Mesothelial cell of epicardium (in vitro differentiated cells): ENCODE measurements at places on chromosomes 5 and 9.

DNA sequence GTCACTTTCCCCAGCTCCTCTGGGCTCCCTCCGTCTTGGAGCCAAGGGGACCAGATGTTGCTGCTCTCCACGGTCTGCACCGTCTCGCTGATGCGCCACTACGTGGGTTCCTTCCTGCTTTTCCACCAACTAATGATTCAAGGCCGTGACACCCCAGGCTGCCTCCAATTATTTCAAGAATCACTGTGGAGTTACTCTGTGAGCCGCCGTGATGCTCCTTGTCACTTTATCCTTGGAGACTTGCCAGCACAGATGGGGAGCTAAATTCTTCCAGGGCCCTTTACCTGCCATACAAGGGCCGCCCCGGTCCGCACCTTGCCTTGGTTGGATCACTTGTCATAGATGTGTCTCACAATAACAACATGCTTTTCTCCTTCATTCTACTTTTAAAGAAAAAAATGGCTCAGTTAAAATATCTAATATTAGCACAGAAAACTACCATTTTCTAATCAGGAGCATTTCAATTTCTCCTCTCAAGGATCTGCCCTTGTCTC is 202.0 kb downstream of the FSTL4 start:
- DNase-seq = peak; percentile 34

GRCh38 chr5:141100243-141100805 is at the start of gene PCDHB3:
TSS of gene PCDHB3 (plus strand) at chr5:141100473. CDS start at chr5:141100650, 177 bp downstream.
- DNase-seq = no peak

DNA sequence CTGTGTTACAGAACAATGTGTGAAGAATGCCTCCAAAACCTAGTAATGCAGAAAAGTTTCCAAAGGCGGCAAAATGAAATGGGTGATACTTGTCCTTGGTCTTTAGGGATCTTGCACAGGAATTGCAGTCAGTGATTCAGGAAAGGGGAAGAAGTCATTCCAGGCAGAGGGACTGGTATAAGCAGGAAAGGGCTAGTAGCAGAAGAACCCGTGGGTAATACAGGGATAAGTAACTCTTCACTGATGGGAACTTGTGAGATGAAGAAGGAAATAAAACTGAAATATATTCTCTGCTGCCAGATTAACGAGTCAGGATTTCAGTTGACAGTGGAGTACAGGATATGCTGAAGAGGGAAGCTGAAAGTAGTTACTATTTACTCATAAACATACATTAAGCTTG is 1.2 kb downstream of the SRFBP1 start:
- no peak for DNase-seq

DNA sequence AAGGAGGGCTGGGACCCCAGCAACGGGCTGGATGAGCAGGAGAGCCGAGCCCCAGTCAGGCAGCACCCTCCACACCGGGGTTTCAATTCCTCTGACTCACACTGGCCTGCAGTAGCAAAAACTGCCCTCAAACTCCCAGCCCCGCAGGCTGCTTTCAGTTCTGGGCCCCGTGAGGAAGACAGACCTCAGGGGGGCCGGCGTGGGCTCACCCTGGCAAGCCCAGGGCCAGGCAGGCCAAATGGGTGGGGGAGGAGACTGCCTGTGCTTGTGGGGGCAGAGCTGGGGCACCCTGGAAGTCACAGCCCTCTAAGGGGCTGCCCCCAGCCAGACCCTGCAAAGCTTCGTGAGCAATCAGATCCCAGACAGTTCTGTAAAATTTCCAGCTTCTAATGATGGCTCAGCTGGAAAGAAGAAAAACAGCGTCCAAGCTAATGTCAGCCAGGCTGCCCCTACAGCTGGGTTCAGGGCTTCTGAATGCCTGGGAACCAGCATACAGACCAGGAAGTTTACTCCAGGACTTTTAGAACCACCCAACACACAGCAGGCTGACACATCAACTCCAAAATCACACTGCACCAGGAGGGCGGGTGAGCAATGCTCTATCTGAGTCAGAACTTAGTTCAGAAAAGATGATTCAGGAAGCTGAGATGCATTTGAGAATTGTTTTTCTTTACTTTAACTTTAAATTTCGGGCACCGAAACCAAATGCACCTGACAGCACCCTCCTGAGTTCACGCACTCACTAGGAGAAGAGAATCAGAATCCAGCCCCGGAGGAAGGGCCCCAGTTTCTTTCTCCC is 34.7 kb downstream of the LPCAT1 start:
- no peak for DNase-seq

GRCh38 chr9:99137891-99138290 is 33.0 kb downstream of the TGFBR1 start:
- DNase-seq = no peak

- DNase-seq = no peak
Measured at GRCh38 chr5:73039082-73039481, 81.3 kb upstream of the TMEM171 start.

DNA sequence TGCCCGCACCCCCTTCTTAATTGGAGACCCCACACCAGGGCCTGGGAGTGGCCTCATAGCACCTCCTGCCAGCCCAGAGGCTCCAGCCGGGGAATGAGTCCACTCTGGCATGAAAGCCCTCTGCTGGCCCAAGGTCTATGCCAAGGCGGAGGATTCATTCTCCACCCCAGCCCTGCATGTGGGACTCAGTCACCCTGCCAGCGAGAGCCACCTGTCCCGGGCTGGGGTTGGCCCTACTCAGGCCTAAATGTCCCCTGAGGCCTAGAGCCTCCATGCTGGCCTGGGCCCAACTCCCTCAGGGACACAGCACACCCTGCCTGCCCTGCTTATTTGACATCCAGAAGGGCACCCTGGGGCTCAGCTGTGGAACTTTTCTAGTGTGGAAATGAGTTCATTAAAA is 1.0 kb upstream of the RAPGEF1 start:
- no peak for DNase-seq

DNA sequence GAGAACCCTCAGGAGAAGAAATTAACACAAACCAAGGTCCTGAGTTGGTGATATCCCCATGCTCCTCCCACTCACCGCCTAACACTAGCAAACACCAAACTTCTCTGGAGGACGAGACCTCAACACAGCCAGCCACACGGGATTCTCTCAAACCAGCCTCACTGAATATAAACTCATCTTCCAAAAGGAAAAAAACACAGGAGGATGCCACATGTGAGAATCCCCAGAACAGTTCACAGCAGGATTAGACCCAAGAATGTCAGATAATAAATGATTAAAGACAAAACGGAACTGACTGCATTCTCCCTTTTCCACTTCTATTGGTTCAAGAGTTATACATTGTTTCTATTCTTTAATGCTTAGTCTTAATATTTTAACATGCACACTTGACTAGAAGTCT is 89.2 kb downstream of the LPAR1 start:
- DNase-seq = no peak

DNA sequence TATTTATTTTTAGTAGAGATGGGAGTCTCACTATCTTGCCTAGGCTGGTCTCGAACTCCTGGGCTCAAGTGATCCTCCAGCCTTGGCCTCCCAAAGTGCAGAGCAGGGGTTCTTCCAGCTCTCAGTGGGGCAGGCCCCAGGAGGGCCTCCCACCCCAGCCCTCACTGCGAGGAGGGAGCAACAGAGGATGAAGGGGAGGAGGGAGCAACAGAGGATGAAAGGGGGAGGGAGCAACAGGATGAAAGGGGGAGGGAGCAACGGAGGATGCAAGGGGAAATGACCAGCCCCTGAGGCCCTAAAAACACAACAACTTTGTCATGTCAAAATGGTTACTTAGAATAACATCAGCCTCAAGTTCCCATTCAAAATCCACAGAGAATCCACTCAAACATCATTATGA is 10.0 kb downstream of the TRIM14 start:
- DNase-seq = no peak

DNA sequence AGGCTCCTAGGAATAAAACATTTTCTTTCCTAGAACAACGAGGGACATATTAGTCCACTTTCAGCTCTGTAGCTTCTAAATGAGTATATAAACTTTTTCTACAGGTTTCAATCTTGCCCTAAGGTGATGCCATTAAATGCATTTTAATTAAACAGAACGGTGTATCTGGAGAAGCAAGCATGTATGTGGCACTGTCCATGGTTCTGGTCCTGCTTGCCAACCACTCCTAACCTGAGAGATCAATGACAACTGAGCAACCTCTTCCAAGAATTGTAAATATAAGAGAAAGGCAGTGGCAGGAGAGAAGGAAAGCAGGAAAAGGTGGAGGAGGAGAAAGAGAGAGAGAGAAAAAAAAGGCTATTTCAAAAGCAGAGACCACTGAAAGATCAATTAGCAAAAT is 95.6 kb upstream of the SPOCK1 start:
- DNase-seq = no peak

- DNase-seq = no peak
Measured at GRCh38 chr9:129446828-129447550, 173.9 kb downstream of the C9orf50 start.

- no peak for DNase-seq
Measured at GRCh38 chr5:169631360-169631759, 5.7 kb upstream of the DOCK2 start.

- DNase-seq = no peak
Measured at GRCh38 chr9:73597039-73597438, 445.4 kb downstream of the ANXA1 start.

- DNase-seq = no peak
Measured at GRCh38 chr9:22112870-22113821, 104.0 kb upstream of the CDKN2B start.
